ENCODE measurements at places on chromosomes 1 and 21. TPM values are rescaled to one million over a fixed set of nuclear protein-coding genes. Genes with fewer than 3 reads are reported as not detected.
A peak's percentile ranks its signal among the peaks of the same experiment; 100 is the strongest.

DNA sequence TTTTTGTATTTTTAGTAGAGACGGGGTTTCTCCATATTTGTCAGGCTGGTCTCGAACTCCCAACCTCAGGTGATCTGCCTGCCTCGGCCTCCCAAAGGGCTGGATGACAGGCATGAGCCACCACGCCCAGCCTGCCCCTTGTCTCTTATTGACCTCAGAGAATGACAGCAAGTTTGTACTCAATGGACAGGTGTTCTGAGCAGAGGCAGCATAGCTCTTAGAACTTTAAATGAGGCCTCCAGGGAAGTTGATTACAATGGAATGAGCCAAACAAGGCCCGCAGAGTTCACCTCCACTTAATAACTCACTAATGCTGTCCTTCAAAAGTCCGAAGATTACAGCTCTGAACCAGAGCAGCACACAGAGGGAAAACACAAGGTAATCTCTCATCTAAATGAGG is 10.9 kb downstream of the TMPRSS2 start:
- peak; percentile 76 for DNase-seq

DNA sequence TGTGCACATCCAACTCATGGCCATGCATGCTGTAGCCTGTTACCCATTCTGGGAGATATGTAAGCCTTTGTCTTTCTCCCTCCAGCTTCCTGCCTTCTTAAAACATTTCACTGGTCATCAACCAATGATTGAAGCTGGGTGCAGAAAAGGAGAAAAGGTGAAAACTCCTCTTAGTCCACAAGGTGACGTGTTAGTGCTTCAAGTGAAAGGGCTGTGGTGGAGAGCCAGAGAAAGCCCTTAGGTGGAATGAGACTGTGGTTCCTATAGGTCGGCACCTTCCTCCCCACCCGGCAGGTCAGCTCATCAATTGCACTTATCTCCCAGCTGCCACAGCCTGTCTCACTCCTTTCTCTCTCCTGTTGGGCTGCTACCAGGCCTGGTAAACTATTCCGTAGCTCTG is 30.4 kb downstream of the ERG start:
- no peak for DNase-seq

DNA sequence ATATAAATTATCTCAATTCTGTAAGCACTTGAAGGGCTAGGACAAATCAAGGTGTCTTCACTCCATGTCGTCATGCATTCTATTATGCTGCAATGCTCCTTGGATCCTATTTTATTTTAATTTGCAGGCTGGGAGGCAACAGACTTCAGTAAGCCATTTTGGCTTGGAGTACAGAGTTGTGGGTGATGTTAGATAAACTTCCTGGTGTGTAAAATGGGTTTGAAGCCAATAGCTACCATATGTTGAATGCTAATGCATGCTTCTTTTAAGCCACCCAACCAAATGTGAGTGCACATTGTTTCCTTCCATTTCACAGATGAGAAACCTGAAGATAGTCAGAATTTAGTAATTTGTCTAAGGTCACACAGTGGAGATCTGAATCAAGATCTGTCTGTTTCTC is 482.8 kb downstream of the DISC1 start:
- no peak for DNase-seq

DNA sequence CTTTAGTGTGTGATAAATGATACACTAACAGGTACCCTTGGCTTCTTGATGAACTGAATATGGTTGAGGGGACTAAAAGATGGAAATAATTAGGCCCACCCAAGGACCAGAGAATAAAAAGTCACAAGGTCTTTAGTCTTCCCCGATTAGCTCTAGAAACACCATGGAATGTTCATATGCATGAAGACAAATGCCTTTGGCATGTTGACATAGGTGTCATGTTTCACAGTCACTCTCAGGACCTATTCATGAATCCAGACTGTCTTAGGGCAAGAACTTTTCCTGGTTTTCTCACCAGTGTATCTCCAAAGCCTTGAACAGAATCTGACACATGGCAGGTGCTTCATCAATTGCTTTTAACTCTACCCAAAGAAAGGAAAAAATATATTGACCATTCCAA is 412.8 kb downstream of the AJAP1 start:
- DNase-seq: no peak

GRCh38 chr1:43706598-43707189 is 642 bp upstream of the ST3GAL3 start:
- DNase-seq: peak; percentile 20

DNA sequence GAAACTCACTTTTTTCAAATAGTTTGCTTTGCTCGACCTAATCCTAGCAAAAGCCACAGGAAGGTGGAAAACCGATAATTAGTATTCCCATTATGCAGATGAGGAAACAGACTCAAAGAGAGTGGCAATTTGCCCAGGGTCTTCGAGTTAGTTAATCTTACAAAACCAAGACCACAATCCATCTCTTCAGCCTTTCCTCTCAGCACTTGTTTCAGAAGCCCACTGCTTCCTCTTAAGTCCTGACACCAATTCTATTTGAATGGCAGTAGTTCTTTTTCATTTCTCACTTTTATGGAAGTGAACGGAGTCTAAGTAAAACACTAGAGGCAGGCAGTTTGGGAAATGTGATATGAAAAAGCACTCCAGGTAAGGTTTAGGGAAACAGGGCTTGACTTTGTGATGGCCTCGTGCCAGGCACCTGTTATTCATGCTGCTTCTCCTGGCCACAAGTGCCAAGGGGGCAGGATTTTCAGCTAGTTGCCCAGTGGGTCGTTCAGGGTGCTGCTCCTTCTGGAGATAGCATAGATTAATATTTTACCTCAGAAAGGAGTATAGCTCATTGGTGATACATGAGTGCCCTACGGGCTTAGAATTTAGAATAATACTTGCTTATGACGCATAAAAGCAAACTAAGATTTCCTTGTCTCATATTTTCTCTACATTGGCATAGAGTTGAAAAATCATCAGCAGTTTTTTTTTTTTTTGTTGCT is 76.6 kb upstream of the NRIP1 start:
- DNase-seq: no peak

DNA sequence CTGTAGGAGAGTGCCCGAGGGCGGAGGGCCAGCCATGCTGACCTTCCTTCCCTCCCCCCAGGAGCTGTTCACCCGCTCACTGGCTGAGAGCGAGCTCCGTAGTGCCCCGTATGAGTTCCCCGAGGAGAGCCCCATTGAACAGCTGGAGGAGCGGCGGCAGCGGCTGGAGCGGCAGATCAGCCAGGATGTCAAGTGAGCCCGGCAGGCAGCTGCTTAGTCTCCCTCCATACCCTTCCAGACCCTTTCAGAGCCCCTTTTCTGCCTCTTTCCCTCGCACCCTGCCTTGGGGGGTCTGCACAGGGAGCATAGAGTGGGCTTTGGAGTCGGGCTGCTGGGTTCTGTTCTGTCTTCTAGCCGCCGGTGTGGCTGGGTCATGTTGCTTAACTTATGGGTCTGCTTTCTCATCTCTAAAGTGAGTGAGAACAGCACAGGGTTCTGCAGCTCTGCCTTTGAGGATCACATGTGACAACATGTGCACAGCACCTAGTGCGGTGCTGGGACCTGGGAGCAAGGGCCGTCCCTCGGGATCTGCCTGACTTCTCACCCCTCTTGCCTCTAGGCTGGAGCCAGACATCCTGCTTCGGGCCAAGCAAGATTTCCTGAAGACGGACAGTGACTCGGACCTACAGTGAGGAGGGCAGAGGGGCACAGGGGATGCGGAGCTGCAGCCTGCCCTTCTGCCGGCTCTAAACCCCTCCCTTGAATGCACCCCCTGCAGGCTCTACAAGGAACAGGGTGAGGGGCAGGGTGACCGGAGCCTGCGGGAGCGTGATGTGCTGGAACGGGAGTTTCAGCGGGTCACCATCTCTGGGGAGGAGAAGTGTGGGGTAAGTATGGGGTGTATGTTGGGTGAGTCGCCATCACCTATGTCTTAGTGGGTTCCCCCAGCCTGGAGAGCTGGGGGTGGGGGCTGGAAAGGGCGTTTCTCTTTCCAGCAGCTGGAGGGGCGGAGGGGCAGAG is 6.2 kb downstream of the AMPD2 start:
- no peak for DNase-seq

OR6K3 gene
- not detected for total RNA-seq

- no peak for DNase-seq
These were observed 23.6 kb upstream of the CCDC17 start for GRCh38 chr1:45647248-45648021.

GRCh38 chr1:162982364-162982763 is 86.8 kb upstream of the RGS4 start:
- DNase-seq: no peak

DNA sequence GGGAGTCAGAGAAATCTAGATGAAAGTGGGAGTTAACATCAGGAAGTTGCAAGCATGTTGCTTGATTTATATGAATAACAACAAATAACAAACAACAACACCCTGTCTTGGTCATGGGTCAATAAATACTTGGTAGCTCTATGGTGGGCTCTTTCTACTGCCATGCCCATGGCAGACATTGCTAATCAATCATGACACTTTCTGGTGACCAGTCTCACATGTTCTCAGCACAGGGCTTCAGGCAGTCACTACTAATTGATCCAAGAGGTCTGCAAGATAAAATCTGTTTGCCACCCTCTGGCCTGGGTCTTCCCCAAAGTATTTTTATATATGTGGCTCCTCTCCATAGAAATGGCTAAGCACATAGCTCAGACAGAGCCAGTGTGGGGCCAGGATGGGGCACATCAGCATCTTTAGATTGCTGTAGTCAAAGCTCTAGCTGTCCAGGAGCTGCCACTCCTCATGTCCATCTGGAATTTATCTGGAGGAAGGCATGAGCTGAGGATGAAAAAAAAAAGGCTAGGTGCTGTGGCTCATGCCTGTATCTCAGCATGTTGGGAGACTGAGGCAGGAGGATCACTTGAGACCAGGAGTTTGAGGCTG is 51.2 kb downstream of the STUM start:
- no peak for DNase-seq

LAD1 gene
- 41.2 TPM for total RNA-seq

- DNase-seq: no peak
These were observed 430.9 kb downstream of the HLX start for GRCh38 chr1:221310180-221310579.

DNA sequence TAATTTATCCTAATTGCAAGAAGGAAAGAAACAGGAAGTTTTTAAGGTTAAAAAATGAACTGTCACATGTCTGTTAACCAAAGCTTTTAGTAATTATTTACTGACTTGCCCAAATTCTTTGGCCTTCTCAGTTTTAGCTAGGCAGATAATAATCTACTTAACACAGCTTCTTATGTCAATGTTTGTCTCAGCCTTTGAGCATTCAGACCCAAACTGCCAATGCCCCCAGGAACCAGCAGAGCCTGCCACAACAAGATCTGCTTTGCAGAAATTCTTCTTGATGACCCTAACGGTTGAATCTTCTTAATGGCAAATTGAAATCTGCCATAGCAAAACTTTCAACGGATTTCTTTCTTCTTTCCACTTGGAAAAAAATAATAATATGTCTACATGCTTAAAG is 792.4 kb upstream of the ADGRL2 start:
- no peak for DNase-seq

GRCh38 chr21:15255261-15255660 is 190.5 kb upstream of the NRIP1 start:
- DNase-seq: no peak

- DNase-seq: no peak
These were observed 102.1 kb downstream of the TYW3 start for GRCh38 chr1:74835051-74835450.

DNA sequence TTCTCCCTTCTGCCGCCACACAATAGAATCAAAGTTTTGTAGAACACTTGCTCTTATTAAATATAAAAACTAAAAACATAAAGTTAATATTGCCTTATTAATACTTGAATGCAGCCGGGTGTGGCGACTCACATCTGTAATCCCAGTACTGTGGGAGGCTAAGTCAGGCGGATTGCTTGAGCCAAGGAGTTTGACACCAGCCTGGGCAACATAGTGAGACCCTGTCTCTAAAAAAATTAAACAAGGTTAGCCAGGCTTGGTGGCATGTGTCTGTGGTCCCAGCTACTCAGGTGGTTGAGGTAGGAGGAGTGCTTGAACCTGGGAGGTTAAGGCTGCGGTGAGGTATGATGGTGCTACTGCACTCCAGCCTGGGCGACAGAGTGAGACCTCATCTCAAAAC is 13.2 kb upstream of the HHAT start:
- no peak for DNase-seq

ZNF593OS gene
- total RNA-seq: not detected

- no peak for DNase-seq
These were observed 1232.1 kb downstream of the MRPL39 start for GRCh38 chr21:24375201-24375600.

DNA sequence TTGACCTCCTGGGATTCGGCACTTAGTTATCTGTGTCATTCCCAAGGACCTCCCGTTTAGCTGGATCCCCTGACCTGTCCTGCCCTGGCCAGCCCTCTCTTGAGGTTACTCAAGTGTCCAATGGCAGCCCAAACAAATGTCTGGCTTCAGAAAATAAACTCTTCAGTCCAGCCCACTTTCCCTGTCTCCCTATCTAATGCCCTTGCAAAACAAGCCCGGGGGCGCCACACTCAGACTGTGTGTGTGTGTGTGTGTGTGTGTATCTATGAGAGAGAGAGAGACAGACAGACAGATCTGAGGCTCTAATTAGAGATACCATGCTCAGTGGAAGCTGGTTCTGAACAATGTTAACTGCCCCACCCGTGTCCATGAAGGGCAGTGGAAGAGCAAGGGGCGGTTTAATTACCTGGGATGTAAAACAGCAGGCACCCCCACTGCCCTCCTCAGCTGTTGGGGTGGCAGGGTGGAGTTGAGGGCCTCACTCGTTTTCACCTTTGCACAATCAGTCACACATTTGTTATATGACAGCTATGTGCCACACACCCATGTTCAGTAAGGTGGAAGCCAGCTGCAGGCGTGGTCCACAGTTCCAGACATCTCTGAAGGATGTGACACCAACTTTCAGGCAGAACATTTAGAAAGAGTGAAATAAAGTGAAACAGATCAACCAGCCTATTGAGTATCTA is 57.4 kb downstream of the B3GALT5 start:
- DNase-seq: no peak

ACKR1 gene
- not detected for total RNA-seq

DNA sequence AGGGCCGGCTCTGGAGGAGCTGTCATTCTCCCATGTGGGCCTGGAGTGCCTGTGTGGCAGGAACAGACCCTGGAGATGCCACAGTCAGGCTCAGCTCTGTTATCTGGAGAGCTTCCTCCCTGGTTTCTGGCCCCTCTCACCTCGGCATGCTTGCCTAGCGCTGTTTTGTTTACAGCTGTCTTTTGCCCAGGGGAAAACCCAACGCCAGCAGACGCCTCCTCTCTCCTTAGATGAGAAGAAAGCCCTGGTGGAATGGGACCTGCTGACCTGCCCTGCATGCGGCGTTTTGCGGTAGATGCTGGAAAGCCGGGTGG is 104.9 kb downstream of the CRYAA start:
- DNase-seq: no peak

DPT gene
- total RNA-seq: not detected
